Uterus (tissue), 4 donors: ENCODE measurements at places on chromosomes 1 and 21. TPM values are rescaled to one million over a fixed set of nuclear protein-coding genes. Genes with fewer than 3 reads are reported as not detected.

The COL8A2 gene
- 5.4 TPM for total RNA-seq

The RHEX gene
- 6.4 TPM for total RNA-seq

The EGLN1 gene
- 59.4 TPM for total RNA-seq

The LAD1 gene
- total RNA-seq: 4.8 TPM

The LUZP1 gene
- 40.1 TPM for total RNA-seq

The FCRL1 gene
- not detected for total RNA-seq

The CRP gene
- 1.4 TPM for total RNA-seq

The MNDA gene
- total RNA-seq: 1.6 TPM

GRCh38 chr1:183248989-183249691 lies 63.1 kb downstream of the LAMC2 start:
- DNase-seq: no peak

- no peak for DNase-seq
Observed at GRCh38 chr1:223727541-223727940, 15.2 kb downstream of the CAPN2 start.

DNA sequence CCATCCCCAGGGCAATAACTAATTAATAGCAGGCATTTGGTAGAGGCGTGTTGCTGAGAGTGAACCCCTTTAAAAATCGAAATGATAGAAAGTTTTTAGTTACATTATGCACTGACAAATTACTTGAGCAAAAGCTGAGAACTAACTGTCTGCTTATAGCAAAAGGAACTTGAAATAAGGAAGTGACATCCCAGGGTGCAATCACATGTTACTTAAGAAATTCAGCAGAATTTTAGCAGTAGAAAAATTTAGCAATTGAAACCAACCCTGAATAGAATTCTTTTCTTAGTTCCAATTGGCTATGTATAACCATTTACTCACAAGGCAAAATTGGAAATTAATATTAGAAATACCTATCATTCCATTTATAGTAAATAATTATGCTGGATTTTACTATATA lies 139.5 kb upstream of the SAMSN1 start:
- no peak for DNase-seq

DNA sequence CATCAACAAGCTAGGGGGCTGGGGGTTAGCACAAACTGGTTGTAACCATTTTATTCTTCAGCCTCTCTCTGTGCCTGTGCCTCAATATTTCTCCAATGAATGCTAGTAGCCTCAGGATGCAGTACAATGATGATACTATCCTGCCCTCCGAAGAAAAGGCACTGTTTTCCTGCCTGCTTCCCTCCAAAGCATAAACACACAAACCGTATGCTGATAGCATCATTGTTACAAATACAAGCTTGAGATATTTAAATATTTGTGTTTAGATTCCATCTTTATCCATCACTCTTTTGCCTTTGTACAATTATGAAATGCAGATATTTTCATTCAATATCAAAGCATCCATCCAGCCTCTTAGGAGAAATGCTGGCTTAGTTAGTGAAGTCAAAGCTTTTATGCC lies 404.8 kb downstream of the DUSP10 start:
- no peak for DNase-seq

- DNase-seq: no peak
Observed at GRCh38 chr1:69567652-69568420, at the start of gene LRRC7. Gene LRRC7, plus strand, starts transcription at chr1:69567922. Its CDS starts 718 bp downstream, at chr1:69568640.

DNA sequence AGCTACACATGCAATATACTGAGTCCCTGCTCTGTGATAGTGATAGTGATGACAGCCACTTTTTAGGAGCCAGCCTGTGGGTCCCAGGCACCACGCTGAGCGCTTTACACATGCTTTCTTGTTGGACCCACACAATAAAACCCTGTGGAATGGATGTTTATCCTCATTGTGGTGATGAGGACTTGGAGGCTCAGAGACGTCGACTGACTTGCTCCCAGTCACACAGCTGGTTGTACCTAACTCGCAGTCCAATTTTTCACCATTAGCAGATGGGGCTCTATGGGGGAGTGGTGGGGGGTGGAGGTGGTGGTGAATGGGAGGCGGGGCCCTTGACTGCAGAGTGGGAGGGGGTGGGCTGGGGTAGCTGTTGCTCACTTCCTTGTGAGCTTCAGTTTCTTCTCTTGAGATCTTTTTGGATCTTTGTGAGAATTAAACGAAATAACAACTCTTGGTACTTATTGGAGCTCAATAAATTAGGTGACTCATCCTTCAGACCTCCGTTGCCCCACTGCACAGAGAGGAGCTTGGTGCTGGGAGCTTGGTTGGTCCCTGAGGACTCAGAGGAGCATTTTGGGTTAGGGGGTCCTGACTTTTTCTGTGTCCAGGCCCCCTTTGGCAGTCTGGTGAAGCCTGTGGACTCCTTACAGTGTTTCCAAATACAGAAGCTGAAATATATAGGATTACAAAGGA lies 61.8 kb upstream of the CD1D start:
- no peak for DNase-seq

- DNase-seq: peak; percentile 79
Observed at GRCh38 chr1:215566556-215567490, at the start of gene KCTD3. Gene KCTD3, plus strand, starts transcription at chr1:215567304. Its CDS starts 382 bp downstream, at chr1:215567686.

GRCh38 chr1:9008236-9008635 lies 18.0 kb downstream of the SLC2A7 start:
- DNase-seq: no peak

GRCh38 chr1:204598319-204598969 lies 82.2 kb downstream of the MDM4 start:
- DNase-seq: no peak

GRCh38 chr21:44729336-44730027 lies 18.1 kb upstream of the TSPEAR start:
- no peak for DNase-seq

DNA sequence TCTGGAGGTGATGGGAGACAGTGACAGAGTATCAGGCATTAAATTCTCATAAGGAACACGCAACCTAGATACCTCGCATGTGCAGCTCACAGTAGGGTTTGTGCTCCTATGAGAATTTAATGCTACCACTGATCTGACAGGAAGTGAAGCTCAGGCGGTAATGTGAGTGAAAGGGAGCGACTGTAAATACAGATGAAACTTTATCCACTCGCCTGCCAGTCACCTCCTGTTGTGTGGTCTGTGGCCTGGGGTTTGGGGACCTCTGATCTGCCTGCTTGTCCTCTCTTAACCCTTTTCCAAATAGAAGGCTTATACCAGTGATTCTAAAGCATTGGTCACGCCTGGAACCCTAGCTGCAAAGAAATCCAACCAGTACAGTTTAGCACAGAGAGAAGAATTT lies 15.3 kb downstream of the GABPA start:
- DNase-seq: no peak

- DNase-seq: no peak
Observed at GRCh38 chr1:1142844-1143243, 27.0 kb upstream of the C1orf159 start.

DNA sequence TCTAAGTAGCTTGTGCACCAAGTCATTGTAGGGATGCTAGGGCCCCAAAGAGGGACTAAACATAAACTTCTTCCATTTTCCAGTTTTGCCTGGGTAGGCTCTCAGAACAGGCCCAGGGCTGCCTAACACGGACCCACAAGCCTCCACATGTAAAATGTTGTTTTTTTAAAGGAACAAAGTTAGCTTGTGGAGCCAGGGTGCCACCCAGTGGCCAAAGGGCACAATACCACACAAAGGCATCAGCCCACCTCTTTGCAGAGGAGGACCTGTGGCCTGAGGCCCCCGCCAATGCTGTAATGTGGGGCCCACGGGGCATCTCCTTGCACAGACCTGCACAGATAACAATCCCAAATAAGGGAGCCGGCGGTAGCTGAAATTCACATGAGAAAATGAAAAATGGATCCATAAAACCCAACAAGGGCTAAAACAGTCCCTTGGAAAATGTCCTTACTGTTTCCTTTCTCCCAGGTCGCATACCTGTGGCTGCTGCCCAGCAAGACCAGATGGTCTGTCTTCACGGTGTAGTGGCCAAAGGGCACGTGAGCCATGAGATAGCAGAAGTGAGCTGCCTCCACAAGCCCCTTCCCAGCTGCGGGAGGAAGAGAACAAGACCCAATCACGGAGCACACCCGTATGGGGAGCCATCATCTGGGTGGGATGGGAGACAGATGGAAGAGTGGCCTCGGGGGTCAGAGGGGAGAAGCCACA lies 23.8 kb downstream of the SEC16B start:
- peak; percentile 75 for DNase-seq

GRCh38 chr1:3329640-3330281 lies 124.7 kb upstream of the ARHGEF16 start:
- no peak for DNase-seq

DNA sequence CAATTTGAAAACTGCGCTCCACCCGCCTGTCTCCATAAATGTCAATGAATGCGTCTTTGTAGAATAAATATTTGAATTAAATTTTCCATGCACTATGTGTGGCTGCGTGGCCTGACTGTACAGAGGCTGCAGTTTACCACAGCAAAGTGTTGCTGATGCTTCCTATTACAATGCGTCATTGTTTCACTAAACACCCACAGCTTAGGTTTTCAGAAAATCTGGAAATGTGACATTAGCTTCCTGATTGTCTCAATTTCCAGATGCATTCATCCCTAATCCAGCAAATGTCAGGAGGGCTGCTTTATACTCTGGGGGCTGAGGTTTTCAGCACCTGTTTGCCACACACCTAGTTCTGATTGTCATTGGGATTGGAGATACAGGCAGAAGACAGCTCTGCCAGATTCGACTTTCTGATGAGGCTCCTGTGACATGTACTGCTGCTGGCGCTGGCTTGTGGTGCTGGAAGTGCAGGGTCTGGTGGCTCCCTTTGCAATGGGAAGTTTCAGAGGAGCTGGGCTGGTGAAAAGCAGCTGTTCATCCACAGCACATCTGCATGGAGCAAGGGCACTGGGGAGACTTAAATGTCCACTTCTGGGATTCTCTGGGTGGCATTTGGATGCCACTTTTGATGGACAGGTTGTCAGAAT lies 40.0 kb downstream of the URB2 start:
- DNase-seq: no peak

DNA sequence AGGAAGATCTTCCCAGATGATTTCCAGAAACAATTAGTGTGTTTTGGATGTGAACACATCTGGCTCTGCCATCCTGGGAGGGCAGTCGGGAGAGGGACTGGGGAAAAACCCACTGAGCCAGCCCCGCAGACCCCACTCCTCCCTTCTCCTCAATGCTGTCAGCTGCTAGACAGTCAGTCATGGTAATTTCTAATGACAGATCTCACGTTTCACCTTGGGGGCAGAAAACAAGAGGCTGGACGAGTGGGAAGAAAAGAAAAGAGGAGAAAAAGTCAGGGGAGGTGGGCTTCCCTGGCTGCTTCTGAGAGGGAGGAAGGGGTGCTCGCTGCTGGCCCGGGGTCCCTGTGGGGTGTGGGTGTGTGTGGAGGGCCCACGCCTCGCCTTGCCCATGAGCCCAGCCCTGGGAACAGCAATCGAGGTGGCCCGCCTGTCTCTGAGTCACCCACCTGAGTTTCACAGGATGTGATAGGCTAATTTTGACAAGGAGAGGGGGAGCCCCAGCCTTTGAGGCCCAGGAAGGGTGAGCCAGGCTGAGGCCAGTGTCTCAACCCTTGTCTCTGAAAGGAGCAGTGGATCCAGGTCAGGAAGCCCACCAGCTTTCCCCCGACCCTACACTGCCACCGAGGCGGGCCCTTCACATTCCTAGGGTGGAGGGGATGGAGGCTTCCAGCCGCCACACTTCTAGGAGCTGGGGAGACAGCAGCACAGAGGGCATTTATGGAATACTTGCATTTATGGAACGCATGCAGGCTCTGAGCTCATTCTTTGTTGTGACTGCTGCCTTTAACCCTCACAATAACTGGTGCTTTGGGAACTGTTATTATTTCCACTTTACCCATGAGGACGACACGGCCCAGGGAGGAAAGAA lies 49.1 kb upstream of the IFNLR1 start:
- peak; percentile 33 for DNase-seq

DNA sequence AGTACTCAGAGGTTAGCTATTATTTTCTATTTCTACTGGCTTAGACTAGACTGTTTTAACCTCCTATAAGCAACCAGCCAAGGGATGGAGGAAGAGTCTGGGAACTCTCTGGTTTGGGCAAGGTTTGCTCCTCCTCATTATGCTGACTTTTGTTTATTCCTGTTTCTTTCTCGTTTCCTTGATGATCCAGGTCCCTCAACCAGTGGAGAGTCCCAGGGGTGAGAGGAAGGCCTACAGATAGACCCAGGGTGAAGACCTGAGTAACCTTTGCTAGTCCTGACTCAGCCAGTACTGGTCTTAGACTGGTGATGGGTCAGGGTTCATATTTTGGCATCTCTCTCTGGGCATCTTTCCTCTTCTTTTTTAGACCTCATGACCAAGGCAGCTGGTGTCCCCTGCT lies 5.4 kb downstream of the TUFT1 start:
- no peak for DNase-seq

- no peak for DNase-seq
Observed at GRCh38 chr1:230393722-230394121, 32.4 kb downstream of the PGBD5 start.

DNA sequence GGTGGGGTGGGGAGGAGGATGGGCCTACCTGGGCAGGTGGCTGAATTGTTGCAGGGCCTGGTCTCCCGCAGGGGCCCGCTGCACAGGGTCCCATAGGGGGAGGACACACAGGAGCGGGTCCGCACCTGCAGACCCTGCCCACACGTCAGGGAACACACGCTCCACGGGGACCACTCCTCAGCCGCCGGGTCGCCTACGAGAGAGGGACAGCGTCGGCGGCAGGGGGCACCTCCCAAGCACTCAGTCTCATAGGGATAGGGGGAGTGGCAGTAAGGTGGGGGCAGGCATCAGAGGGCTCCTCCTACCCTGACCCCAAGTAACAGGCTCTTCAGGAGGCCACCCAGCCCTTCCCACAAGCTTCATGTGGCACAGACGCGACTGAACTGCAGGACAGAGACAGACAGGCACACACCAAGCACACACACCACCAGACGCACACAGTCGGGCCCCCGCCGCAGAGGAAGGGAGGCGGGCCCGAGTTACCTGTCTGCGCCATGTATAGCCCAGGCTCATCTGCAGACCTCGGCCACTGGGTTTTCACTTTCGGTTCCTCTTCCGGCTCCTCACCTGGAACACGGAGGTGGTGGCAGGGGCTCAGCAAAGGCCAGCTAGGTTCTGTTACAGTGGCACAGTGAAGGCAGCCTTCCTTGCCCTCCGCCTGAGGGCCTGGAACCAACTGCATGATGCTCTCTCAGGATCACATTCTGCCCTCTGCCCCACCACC lies 19.8 kb downstream of the ADGRB2 start:
- no peak for DNase-seq

DNA sequence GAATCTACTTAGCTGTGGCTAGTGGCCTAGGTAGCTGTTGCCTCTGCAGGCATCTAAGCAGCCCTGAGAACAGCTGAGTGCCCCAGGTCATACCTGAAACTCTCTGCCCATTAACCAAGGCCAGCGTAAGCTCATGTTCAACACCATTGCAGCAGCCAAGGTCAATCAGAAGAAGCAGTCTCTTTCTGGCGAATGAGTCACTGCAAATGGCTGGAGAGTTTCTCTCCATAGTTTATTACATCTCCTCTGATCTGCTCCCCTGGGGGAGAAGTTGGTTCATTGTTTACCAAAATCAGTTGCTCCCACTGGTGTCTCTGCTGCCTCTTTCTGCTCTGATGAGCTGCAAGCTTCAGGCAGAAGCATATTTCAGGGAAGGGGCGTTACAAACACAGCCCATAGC lies 6.9 kb upstream of the BCL9 start:
- DNase-seq: no peak

- DNase-seq: no peak
Observed at GRCh38 chr1:216836316-216836715, 113.1 kb upstream of the ESRRG start.
